ENCODE measurements at places on chromosomes 3 and 15. TPM values are rescaled to one million over a fixed set of nuclear protein-coding genes. Genes with fewer than 3 reads are reported as not detected.
A peak's percentile ranks its signal among the peaks of the same experiment; 100 is the strongest.

The RBP2 gene
- total RNA-seq, result not detected

The C3orf85 gene
- total RNA-seq, result not detected

DNA sequence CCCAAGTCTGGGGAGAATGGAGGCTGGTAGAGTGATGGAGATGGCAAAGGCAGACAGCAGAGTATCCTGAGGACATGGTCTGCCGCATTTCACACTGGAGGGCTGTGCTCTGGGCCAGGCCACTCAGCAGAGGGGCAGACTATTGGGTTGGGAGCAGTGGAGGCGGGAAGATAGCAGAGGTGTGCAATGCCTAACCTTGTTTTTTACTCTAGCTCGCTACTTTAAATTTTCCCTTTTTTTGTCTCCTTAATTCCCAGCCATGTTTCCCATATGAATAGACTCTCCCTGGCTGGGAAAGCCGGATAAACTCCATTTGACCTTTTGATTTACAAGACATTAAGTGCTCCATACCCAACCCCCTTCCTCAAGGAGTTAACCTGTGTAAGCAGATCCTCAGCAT, 33.5 kb upstream of the ST6GAL1 start:
- no peak for DNase-seq

The HRG gene
- total RNA-seq, result not detected

DNA sequence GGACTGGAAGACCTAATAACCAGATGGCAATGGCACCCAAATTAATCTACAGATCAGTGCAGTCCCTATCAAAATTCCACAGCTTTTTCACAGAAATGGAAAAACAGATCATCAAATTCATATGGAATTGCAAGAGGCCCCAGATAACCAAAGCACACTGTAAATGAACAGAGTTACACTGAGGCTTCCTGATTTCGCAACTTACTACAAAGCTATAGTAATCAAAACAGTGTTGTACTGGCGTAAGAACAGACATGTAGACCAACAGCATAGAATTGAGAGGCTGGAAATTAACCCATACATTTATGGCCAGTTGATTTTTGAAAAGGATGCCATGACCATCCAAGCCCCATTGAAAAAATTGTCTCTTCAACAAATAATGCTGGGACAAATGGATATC, 16.2 kb downstream of the XPC start:
- DNase-seq, result no peak

DNA sequence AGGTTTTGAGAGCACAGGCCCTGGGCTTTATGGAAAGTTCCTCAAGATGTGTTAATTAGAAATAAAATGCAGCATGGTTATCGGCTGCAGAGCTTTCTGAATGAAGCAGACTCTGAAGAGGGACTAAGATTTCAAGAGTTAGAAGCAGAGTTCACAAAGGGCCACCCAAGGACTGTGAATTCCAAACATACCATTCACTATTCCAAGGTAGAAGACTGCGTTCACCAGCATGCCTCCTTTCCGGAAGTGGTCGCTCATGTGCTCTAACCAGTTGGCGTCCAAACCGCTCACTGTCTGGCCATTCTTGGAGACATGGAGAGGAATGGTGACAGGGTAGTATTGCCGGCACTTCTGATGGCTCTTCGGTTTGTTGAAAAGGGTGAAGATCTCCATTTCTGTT, 104.9 kb downstream of the OXNAD1 start:
- no peak for DNase-seq

- peak; percentile 46 for DNase-seq
These were observed 4.5 kb upstream of the KLHL40 start for GRCh38 chr3:42680806-42681205.

- peak; percentile 67 for DNase-seq
These were observed 40.9 kb downstream of the UACA start for GRCh38 chr15:70722266-70723121.

Measured in fibroblast of lung (primary cell).